Hypothalamus (tissue), 51 donors: ENCODE measurements at places on chromosomes 5 and 9.

DNA sequence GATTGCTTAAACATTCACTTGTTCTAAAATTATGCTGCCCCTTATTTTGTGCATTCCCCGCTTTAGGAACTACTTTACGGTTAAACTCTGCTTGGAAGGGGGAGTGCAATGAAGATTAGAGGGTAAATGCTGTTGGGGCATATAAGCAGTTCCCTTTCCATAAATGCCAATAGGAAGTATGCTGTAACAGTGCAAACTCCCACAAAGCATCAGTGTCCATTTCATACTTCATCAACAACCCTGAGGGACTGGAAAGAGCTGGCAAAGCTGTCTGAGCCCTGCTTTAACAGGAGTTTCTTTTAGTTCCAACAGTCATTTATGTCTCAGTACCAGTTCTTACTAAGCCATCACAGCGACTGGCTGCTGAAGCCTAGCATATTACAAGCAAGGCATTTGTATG lies 1.8 kb downstream of the ACTL7A start:
- no peak for DNase-seq

DNA sequence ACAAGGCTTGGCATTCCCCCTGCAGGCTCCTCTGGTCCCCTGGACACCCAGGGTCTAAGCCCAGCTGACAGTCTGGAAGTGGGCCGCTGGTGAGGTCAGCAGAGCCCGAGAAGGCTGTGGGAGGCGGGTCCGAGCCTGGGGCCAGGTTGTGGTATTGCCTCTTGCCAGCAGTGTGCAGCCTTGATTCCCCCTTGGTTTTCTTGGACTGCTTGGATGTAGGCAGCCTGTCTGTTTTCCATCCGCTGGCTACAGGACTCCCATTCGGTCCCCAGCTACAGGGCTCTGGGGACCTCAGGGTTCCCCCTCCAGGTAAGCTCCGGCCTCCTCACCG lies 1.6 kb downstream of the AIF1L start:
- DNase-seq: no peak

DNA sequence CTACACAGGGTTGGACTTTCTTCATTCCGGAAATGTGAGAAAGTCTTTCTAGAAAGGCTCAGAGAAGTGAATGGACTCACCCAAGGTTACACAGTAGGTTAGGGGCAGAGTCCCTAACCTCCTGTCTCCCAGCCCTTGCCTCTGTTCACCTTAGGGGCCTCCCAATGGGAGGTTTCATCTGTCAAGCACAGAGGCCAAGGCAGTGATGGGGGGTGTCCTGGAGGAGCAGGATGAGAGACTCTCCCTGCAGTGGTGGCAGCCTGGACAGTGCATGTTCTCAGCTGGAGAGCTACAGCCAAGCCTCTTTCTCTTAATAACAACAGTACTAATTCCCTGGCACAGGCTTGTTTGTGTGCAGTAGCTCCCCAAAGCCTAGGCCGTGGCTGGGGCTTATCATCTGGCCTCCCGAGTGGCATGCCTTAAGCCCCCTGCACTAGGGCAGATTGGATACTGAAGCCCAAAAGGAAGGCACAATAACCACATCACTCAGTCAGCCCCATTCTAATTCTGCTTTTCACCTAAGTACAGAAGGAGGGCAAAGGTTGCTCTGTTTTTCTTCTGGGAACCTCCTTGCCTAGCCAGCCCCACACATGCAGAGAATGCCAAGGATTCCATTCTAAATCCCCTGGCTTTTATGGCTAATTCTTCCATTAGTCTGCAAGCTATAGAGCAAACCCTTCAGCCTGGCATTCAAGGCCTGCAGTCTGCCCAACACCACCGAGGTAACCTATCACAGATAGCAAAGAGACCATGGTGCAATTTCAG lies 50.2 kb upstream of the XPA start:
- DNase-seq: no peak

DNA sequence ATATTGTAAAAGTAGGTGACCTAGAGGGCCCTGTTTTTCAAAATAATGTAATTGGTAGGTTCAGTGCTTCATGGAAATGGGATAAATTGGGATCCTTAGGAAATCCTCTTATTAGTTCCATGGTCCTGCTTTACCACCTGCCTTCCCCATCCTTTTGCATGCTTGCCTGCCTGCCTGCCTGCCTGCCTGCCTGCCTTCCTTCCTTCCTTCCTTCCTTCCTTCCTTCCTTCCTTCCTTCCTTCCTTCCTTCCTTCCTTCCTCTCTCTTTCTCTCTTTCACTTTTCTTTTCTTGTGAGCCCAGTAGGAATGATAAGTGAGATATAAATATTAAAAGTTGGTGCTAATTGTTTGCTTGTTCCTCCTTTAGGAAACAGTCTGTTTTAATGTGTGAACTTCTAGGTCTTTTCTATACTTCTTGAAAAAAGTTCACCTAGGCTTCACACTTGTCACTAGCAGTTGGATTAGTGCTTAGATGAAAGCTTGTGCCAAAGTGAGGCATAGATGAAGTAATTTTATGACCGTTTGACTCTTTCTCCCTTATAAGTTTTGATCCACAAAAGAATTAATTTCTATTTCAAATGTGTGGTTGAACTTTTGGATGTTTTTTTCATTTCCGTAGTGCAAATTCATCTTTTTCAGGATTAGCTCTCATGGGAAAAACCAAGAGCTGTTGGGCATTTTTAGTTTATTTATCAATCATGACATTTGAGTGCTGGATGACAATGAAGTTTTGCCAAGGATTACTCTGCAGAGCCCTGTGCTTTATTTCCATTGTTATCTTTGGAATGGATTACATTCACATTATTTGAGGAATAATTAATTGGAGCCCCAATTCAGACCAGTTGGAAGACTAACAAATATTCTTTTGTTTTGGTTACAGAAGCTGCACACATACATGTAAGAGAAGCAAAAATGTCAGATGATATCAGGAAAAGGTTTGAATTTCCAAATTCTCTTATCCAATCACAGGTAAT lies 30.7 kb downstream of the FOCAD start:
- DNase-seq: no peak

- no peak for DNase-seq
These were observed at the start of gene KCNMB1 for GRCh38 chr5:170388818-170389549. Gene KCNMB1, minus strand, starts transcription at chr5:170389367. Its CDS starts 3,920 bp downstream, at chr5:170385447.

GRCh38 chr5:151459680-151460324 lies 12.4 kb downstream of the SLC36A1 start:
- no peak for DNase-seq

GRCh38 chr5:66597183-66597757 lies 1.1 kb downstream of the MAST4 start:
- DNase-seq: no peak

DNA sequence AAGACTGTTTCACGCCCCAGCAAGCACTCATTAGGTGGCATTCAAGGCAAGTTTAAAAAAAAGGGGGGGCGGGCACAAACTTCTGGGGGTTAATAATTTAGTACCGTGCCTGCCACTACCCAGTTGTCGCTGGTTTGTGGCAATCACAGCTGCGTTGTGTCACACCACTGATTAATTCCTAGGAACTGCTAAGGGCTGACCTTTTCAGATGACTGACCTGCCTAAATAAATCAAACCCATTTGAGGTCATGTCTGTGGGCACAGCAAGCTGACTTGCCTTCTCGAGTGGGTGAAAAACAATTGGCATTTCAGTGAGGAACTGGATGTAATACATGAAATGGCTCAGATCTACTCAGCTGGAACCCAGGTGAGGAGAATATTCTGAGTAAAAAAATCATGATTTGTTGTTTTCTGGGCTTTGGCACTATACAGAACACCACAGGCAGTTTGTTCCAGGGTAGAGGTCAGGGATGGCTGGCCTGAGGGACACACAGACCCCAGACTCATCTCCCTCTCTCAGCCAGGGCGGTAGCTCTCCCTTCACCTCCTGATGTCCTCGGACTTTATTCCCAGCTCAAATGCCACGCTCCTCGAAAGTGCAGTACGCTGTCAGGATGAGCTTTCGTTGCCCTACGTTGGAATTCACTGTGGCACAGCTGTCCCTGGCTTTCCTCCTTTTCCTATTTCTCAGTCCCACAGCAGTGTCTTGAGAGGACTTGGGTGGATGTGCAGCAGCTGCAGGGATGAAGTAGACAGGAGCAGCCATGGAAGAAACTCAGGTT lies 15.5 kb upstream of the MGAT1 start:
- no peak for DNase-seq

GRCh38 chr5:57408285-57408684 lies 74.3 kb downstream of the ACTBL2 start:
- DNase-seq: no peak

GRCh38 chr9:4237748-4238511 lies 61.9 kb downstream of the GLIS3 start:
- DNase-seq: no peak
